ENCODE measurements at places on chromosomes 6 and 20. TPM values are rescaled to one million over a fixed set of nuclear protein-coding genes. Genes with fewer than 3 reads are reported as not detected.

ZSCAN31 gene
- total RNA-seq = 21.5 TPM

TOX2 gene
- 1.6 TPM for total RNA-seq

DEFB116 gene
- not detected for total RNA-seq

NKAPL gene
- 0.90 TPM for total RNA-seq

REM1 gene
- total RNA-seq = 4.1 TPM

ADGRG6 gene
- total RNA-seq = 124 TPM

TRIM31 gene
- total RNA-seq = 1.3 TPM
